Left lobe of liver (tissue), 2 donors: ENCODE measurements at places on chromosomes 3 and 15. TPM values are rescaled to one million over a fixed set of nuclear protein-coding genes. Genes with fewer than 3 reads are reported as not detected.
A peak's percentile ranks its signal among the peaks of the same experiment; 100 is the strongest.

GRCh38 chr3:150407808-150408220 is 284 bp upstream of the TSC22D2 start:
- DNase-seq: no peak

HAUS2 gene
- total RNA-seq: 4.8 TPM

DNA sequence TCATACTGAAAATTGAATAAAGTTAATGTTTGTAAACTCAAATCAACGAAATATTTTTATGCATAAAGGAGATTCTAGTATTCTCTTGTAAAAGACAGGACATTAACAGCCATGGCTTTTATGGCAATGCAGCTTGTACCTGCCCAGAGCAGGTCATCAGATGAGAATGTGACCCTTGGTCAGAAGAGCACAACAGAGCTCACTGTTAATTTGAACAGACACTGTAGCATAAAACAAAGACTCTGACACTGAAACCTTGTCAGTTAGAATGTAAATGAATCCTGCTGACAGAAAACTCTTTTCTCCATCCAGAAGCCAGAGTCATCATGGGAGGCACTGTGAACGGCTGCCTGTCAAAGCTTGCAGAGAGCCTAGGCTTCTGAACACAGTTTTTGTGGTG is 410.6 kb downstream of the RAP2B start:
- DNase-seq: no peak

GRCh38 chr3:161600173-161600572 is 103.6 kb downstream of the OTOL1 start:
- no peak for DNase-seq

GRCh38 chr3:140128217-140128616 is 193.2 kb downstream of the CLSTN2 start:
- no peak for DNase-seq

CCR1 gene
- total RNA-seq: 2.3 TPM

SNRPA1 gene
- total RNA-seq: 22.2 TPM

DNA sequence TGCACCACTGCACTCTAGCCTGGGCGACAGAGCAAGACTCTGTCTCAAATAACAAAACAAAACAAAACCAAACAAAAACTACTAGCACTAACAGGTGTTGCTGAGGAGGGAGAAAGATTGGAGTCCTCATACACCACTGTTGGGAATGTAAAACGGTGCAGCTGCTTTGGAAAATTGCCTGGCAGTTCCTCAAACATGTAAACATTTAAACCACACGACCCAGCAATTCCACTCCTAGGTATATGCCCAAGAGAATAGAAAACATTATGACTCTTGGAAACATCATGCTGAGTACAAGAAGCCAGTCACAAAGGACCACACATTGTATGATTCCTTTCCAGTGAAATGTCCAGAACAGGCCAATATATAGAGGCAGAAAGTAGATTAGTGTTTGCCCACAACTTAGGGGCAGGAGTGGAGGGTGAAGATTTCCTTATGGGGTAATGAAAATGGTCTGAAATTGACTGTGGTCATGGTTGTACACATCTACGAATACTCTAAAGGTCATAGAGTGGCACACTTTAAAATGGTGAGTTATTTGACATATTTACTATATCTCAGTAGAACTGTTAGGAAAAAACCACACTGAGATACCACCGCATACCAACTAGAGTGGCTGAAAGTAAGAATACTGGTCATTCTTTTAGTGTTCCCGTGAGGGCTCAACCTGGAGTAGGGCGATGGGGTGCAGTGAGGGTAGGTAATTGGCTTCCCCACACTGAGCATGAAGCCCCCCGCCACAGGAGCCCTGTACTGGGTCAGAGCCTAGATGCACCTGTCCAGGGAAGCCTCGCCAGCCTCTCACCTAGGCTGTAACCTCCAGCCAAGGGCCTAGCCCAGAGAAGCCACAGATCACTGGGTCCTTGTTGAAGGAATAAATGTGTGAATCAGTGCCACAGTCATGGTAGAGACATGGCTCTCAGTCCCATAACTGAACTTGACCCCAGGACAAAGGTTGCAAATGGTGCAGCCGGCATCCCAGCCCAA is 131.1 kb downstream of the NUP210 start:
- DNase-seq: no peak

DNA sequence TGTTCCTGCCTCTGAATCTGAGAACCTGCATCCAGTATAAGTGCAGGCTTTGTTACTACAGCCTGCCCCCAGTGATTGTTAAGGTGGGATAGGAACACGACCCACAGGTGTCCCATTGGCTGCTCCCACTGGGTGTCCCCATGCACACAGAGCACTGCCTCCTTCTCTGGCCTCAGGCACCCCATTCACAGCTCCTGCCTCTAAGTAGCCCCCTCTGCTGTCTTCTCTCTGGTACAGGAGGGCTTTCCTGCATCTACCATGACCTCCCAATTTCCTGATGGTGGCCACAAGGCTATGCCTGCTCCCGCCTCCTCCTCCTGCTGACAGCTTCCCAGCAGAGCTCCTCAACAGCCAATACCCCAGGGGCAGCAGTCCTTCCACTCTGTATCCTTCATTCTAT is 238.6 kb upstream of the TMC3 start:
- DNase-seq: no peak

FAM174B gene
- 4.3 TPM for total RNA-seq

DNA sequence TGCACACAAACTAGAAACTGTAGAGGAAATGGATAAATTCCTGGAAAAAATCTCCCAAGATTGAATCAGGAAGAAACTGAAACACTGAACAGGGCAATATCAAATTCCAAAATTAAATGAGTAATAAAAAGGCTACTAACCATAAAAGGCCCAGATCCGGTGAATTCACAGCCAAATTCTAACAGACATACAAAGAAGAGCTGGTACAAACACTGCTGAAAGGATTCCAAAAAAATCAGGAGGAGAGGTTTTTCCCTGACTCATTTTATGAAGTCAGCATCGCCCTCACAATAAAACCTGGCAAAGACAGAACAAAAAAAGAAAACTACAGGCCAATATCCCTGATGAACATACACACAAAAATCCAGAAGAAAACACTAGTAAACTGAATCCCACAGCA is 462.4 kb upstream of the THBS1 start:
- no peak for DNase-seq

DNA sequence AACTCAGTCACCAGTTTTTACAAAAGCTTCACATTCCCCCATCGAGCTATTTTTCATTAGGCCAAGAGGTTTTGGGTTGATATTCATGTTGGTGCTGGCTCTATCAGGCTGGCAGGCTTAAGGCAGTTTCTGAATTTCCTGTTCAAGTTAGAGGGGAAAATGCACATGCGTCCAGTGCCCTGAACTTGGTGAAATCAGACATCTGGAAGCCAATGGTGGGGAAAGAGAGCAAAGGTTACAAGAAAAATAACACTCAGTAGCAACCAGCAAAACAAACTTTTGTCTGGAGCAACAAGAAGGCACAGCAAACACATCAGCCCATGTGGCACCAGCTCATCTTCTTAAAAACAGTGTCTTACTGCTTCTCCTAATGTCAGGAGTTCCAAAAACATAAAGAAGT is 155.6 kb upstream of the TSC22D2 start:
- DNase-seq: peak; percentile 75

- DNase-seq: no peak
These were observed 411.7 kb upstream of the RORA start for GRCh38 chr15:61640756-61641155.

GRCh38 chr15:65254356-65254755 is 32.3 kb downstream of the PARP16 start:
- no peak for DNase-seq

DNA sequence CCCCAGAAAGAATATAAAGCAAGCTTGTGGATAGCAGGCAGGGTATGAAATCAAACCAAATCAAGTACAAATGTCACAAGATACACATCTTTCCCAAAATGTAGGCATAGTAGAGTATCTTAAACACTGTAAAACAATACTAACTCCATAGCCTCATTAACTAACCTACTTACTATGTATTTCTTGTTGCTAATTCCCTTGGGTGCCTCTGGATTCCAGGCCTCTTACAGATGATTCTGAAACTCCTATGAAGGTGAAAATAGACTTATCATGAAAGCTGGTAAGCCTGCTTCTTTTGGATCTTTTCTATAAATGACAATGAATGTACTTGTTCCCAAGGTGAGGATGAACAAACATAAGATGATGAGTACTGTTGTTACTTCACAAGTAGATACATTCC is 93.8 kb downstream of the FRMD5 start:
- DNase-seq: no peak

DNA sequence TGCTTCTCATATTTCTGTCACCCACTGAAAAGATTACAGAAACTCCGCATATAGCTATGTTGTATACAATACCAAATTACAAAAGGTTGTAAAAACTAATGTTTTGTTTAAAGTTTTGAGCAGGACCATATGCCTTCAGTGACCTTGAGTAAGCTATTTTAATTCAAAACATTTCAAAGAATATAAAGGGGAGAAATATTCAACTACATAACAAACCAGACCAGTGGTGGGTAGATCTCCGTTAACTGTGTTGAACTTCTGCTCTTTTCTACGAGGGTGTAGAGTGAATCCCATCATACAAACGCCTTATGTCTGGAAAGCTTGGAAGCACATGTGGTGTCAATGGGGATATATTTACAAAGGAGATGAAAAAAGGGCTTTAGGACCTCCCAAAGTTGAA is 68.4 kb upstream of the NR2F2 start:
- DNase-seq: no peak

NLGN1 gene
- not detected for total RNA-seq

GRCh38 chr3:8980756-8981257 is 17.5 kb upstream of the RAD18 start:
- DNase-seq: no peak

GRCh38 chr15:68631601-68632051 is 52.8 kb downstream of the CORO2B start:
- DNase-seq: no peak

DNA sequence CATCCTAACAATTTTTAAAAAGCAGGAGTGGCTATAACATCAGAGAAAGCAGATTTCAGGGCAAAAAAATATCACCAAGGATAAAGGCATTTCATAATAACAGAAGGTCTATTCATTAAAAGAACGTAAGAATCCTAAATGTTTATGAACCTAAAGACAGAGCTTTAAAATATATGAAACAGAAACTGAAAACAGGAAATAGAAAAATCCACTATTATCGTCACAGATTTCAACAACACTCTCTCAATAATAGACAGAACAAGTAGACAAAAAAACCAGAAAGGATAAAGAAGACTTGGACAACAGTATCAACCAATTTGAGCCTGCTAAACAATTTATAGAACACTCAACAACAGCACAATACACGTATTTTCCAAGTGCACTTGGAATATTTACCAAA is 71.4 kb downstream of the FBXL22 start:
- DNase-seq: no peak

GRCh38 chr15:95825208-95825607 is 505.3 kb upstream of the NR2F2 start:
- no peak for DNase-seq

- DNase-seq: no peak
These were observed 512.1 kb downstream of the ROBO1 start for GRCh38 chr3:79255702-79256101.

- no peak for DNase-seq
These were observed 5.1 kb downstream of the MAGEL2 start for GRCh38 chr15:23642413-23643044.

DNA sequence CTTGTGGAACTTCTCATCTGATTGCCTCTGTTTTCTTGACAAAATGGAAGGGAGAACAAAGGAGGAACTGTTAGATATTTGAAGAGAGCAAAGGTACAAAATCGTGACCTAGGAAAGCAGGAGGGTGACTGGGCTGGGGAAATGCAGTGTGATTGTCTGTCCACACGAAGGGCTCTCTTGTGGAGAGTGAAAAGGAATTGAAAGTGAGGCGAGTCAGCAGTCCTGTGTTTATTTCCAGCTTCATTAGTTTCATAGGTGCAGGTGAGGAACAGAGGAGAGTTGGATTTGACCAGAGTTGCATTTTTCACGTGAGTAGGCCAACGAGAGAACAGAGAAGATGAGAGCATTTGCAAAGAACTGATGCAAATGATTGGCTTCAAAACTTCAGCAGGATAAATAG is 336.4 kb upstream of the SATB1 start:
- DNase-seq: no peak

RPS17 gene
- total RNA-seq: 478 TPM

GHSR gene
- not detected for total RNA-seq

DNA sequence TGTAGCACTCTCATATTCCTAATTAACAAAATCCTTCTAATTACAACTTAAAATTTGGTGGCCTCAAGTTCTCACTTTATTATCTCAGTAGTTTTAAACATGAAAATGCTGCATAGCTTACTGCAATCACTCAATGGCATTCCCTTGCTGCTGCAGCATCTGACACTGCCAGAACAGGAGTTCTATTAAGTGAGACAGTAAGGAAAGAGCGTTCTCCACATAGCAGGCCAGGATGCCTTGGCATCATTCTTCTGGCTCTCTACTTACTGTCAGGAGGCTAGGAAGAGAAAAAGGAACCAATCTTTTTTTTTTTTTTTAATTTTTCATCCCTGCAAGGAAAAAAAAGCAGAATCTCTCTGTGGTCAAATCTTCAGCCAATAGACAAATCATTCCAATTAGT is 3.2 kb downstream of the CNBP start:
- no peak for DNase-seq

FGD5 gene
- total RNA-seq: 4.2 TPM

DNA sequence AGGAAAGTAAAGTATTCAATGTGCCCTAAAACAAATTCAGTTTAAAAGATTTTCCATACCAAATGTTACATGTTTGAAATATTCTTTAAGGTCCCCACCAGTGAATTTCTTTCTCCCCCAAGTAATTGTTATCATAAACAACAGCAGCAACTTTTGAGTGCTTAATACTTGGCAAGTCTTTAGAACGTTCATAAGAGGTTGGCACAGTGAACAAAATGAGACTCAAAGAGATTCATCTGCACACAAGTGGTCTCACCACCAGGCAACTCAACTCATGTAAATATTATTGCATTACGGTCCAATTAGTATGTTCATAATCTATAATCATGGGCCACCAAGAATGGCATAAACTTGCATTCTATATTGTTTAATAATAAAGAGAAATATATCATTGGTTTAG is 98.7 kb downstream of the TBL1XR1 start:
- DNase-seq: no peak

CCR9 gene
- total RNA-seq: 0.15 TPM

DNA sequence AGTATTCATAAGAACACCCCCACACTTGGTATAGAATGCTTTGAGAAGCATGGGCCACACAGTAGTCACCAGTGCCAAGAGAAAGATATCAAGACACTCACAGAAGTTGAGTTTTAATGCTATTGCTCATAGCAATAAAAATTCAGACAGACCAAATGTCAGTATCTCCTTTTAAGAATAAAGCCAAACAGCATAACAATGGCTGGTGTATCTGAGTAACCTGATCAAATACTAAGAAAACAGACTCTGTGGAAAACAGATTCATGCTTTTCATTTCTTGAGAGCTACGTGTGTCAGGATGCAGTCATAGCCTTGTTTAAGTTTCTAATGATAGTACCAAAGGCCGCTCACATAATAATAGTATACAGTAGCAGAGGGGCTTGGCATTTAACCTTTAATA is 778.5 kb downstream of the MECOM start:
- no peak for DNase-seq

STAB1 gene
- 71.5 TPM for total RNA-seq
